NCI-H526 treated with DMSO at 0.1 percent for 48 hours (cell line): ENCODE measurements at places on chromosomes 13 and 19.

DNA sequence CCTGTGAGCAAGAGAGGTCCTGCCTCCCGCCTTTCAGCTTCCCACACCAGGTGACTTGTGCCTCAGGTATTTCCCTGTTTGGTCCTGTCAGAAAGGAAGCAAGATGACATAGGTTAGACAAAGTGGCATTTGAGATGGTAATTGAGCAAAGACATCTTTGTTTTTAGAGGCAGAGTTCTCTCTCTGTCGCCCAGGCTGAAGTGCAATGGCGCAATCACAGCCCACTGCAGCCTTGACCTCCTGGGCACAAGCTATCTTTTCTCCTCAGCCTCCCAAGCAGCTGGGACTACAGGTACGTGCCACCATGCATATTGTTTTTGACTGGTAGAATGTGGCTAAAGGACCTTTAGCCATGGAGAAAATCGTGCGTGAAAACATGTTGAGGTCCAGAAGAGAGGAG lies 339.1 kb downstream of the FGF9 start:
- no peak for DNase-seq

GRCh38 chr19:33458807-33459206 lies 62.8 kb downstream of the PEPD start:
- no peak for DNase-seq

GRCh38 chr13:25466880-25467279 lies 95.1 kb downstream of the ATP8A2 start:
- DNase-seq: no peak

GRCh38 chr13:112055915-112056269 lies 11.1 kb upstream of the SOX1 start:
- no peak for DNase-seq

DNA sequence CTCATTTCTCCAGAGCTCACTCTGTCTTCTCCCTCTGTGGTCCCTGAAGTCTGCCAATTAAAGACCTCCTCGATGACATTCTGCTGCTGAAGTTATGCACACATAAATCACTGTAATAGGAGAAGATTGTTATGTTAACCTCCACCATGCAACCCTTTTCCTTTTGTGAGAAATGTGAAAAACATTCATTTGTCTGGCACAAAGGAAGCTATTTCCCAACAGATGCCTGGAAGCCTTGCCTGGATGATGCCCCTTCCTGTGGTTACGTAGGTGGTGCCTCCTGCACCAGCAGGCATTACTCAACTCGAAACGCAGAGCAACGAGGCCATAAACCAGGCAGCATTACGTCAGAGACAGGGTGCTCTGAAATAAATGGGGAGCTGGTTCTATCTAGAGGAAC lies 327.4 kb upstream of the ZNF507 start:
- DNase-seq: no peak
